Chondrocyte (in vitro differentiated cells): ENCODE measurements at places on chromosomes 13 and 19. TPM values are rescaled to one million over a fixed set of nuclear protein-coding genes. Genes with fewer than 3 reads are reported as not detected.

Gene DBP
- 2.1 to 6.2 TPM (median 3.9 TPM) in 3 replicates for total RNA-seq

Gene TINCR
- total RNA-seq: 1.7 to 17.0 TPM (median 2.0 TPM) in 3 replicates

Gene GIPR
- total RNA-seq: 0.41 to 2.4 TPM (median 1.3 TPM) in 3 replicates

Gene COL4A2
- 1,370 to 2,411 TPM (median 2,366 TPM) in 3 replicates for total RNA-seq

Gene EVI5L
- total RNA-seq: 27.4 to 30.6 TPM (median 28.4 TPM) in 3 replicates

Gene ATP4A
- not detected in 3 replicates for total RNA-seq

Gene HSD17B14
- 11.4 to 13.6 TPM (median 13.5 TPM) in 3 replicates for total RNA-seq

DNA sequence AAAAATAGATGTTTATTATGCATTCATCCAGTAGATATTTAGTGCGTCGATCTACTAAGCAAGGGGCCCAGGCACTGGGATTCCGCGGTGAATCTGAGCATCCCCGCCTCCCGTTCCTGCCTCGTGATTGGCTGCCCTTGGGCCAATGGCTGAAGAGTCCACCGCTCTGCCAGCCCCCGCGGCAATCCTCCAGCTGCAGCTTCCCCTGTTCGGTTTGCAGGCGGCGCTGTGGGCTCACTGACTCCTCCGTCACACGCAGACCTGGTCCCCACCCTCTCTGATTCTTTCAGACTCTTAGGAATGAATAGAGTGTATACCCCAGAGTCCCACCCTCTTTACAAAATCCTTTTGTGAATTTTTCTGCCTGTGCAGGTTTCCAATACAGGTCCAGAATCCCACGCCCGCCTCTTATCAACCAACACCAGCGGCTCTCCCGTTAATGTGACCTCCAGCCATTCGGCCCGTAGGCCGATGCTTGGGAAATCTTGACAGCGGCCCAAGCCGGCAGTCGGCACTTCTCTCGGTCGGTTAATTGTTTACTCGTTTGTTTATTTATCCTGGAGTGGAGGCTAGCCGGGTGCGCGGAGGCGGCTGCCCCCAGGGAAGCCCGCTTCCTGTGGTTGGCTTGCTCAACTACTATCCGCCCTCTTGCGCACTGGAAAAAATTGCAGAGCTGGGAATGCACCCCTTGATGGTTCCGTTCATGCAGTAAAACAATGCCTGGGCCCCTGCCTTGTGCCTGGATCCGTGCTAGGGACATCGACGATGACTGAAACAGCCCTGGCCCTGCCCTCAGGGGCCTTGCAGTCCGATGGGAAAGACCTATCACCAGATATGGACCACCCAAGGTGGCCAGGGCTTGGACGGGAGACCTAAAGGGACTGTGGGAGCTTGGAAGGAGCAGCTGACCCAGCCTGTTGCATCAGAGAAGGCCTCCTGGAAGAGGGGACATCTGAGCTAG, 4.5 kb upstream of the ARHGAP35 start:
- DNase-seq: peak; percentile 99

GRCh38 chr13:97438856-97439595, 5.1 kb downstream of the RAP2A start:
- DNase-seq: no peak

GRCh38 chr19:43503501-43504425, 783 bp downstream of the PHLDB3 start:
- DNase-seq: peak; percentile 95

DNA sequence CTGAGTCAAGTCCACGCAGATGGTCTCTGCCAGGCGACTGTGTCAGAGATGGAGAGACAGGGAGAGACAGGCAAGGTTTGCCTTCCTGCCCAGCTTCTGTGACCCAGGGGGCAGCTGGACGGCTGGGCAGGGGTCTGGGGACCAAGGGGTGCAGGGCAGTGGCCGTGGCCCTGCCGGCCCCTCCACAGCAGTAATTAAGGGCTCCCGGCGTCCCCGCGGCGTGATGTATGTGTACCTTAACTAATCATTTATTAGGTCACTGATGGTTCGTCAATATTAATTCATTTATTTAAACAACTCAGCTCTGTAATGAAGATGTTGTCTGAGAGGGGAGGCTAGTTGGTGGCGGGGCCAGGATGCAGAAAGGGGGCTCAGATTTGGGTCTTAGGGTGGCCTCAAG, 28.6 kb upstream of the TCF3 start:
- no peak for DNase-seq

DNA sequence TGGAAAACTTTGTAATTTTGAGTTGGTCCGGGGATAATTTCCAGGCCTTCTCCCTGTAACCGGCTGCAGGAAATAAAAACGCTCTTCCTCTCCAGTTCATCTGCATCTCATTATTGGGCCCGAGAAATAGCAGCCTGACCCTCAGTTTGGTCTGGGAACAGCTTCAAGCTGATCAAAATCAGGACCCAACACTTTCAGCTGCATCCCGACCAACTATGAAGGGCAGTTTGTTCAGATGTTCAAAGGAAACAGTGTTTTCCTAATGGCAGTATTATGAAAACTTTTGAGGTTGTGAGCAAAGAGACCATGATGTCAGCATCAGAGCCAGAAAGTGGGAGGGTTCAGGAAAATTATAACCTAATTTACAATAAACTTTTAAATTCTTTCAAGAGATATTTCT, 35.7 kb downstream of the STK24 start:
- no peak for DNase-seq

DNA sequence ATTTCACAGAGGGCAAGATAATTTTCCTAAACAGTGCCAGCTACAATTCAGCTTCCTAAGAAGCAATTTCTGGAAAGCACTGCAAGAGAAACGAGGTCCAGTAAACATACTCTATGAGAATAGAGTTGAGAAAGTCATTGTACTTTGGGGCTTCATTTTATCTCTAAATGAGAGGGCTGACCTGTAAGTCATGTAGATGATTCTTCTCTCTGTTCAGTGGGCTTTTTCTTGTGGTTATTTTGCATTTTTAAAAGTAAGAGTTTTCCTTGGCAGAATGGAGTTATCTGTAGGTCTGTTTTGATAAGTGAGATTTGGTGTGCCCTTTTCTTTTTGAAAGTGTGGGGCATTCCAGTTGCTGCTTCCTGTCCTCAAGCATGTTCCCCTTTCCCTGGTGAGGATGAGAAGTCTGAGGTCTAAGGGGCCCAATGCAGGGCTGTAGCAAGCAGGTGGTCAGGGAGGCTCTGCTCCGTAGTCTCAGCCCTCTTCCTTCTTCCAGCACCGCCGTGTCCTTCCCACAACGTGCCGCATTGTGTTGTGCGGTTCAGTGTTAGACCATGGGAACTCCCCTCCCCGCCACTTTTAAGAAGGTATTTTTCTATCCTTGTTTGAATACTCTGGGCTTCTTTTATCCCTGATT, 86.3 kb downstream of the ARHGEF7 start:
- DNase-seq: no peak

DNA sequence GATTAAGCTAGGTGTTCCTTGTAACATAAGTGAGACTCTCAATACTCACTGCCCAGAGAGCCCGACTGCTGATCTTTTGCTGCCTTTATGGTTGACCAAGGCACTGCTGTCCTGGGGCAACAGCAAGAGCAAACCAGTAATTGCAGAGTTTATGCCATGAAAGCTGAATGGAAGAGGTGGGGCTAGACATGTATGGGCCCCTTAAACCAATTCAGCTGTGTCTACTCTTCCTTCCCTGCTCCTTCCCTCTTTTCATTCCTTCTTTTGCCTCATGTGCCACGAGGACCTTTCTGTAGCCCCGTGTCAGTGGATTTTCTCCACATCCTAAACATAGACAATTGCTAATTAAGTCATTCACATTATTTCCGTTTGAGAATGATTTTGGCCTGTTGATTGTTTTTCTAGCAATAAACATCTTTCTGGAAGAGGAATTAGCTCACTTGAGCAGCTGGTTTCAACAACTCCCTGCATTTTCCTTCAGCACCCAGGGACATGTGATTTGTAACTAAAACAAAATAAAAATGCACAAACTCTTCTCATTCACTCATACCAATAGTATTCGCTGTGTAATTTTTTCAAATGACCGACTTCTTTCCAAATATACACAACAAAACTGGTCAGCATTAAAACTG, 40.5 kb downstream of the RAP2A start:
- DNase-seq: no peak

DNA sequence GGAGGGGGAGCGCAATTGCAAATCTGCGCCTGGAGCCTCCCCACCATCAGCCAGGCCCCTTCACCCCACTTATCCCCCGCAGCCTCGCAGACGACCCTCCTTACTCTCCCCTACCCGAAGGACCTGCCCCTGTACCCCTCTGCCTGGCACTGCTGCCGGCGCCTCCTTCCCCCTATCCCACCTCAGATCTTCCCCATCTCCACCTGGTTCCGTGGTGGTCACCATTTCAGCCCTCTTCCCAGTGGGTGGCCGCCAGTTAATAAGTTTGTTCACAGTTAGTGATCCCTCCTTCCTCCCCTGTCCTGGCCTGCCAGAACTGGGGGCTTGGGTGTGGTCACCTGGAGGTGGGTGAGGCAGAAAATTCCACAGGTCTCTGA, 397 bp downstream of the SLC44A2 start:
- DNase-seq: no peak

DNA sequence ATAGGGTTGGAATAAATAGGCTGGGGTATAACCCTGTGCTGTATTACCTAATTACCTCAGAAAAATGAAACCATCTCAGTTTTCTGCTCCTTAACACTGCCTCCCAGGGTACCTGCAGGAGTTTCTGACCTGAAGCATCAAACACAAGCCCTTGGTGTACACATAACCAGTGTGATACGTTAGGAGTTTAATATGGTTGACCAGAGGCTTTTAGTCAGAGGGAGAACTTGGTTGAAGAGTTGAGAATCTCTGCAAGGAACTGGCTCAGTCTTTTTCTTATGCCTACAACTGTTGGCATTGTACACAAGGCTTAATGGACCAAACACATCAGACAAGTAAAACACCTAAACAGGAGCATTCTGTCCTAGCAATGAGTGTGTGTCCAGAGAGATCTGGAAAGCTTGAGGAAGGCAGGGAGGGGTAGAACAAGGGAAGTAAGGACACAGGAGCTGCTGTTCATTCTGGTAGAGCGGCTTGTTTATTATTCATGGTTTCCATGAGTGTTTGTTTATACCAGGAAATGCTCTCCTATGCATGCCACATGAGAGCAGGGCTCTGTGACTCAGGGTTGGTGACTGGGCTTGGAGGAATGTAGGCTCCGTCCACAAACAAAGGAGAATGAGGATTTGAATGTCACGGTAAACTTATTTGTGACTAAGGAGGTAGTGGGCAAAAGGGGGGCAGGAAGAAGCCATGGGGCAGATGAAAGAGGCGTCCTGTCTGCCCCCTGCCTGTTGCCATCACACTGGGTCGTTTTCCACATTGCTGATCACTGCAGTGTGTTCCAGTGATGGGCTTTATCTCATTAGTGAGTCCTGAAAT, 11.9 kb upstream of the SPATA13 start:
- DNase-seq: no peak

- no peak for DNase-seq
Observed at GRCh38 chr13:73738626-73739025, 395.6 kb downstream of the KLF12 start.

- no peak for DNase-seq
Observed at GRCh38 chr13:28750187-28751045, 31.6 kb upstream of the SLC46A3 start.

GRCh38 chr19:45591004-45591637, 6.5 kb upstream of the OPA3 start:
- DNase-seq: no peak

- DNase-seq: peak; percentile 93
Observed at GRCh38 chr19:489418-490196, 6.7 kb upstream of the MADCAM1 start.

- DNase-seq: no peak
Observed at GRCh38 chr13:108033800-108034707, 181.3 kb downstream of the LIG4 start.

DNA sequence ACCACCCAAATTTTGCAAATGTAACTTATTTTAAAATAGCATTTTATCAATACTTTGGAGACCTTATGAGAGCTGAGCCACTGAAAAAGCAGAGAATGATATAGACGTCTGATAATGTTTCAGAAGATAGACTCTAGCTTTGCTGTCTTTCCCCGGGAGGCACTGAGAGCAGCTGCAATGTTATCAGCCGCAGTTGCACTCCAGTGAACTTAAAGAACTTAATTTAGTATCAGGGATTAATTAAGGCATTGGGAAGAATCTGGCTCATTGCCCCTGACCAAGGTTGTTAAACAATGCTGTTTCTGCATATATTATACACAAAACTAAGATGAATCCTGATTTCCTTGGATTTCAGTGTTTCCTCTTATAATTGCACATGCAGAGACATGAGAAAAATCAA, 75.7 kb upstream of the SGCG start:
- DNase-seq: no peak

GRCh38 chr13:36736119-36736726, 62.4 kb downstream of the SERTM1 start:
- no peak for DNase-seq

- no peak for DNase-seq
Observed at GRCh38 chr13:71242201-71242600, 624.8 kb downstream of the DACH1 start.

GRCh38 chr13:100602493-100603111, 14.0 kb upstream of the GGACT start:
- no peak for DNase-seq

- DNase-seq: no peak
Observed at GRCh38 chr13:59514316-59514715, 649.4 kb downstream of the DIAPH3 start.

DNA sequence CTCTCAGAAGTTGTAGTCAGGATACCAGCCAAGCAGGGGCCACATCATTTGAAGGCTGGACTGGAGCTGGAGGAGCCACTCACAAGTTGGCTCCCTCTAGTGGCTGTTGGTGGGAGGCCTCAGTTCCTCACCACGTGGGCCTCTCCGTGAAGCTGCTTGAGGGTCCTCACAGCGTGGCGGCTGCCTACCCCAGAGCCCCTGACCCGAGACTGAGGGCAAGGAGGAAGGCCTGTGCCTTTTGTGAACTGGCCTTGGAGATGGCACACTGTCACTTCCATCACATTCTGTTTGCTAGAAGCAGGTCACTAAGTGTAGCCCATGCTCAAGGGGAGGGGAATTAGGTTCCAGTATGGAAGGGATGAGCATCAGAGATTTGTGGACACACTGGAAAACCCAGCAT, 14.6 kb downstream of the GNA11 start:
- peak; percentile 92 for DNase-seq

DNA sequence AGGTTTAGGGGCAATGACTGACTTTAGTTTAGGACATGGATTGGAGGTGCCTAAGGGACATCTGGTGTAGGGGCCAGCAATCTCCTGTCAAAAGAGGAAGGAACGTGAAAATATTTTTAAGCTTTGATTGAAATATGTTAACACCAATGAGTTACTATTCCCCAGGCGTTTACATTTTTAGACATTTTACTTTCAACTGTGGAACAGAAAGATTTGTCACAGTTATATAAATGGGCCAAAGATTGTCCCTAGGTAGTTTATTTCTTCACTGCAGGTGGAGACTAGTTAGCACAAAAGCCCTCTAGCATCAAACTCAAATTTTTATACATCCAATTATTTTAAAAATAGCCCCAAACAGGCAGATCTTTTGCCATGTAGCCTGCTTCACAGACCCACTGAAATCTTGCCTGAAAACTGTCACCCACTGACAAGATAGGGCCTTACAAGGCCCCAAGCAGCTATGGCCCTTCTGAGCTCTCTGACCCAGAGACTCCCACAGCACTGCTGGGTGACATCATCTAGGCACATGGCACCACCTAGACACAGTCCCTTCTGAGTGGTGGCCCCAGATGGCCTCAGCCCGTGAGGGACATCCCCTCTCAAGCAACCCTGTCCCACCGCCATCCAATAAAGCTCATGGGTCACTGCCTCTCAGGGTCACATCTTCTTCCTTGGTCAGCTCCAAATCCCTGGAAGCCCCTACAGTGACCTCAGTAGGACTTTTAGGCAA, 64.8 kb upstream of the DOCK9 start:
- no peak for DNase-seq

GRCh38 chr13:26025196-26025595, 26.6 kb downstream of the SHISA2 start:
- no peak for DNase-seq
